ENCODE measurements at places on chromosomes 3 and 15.

DNA sequence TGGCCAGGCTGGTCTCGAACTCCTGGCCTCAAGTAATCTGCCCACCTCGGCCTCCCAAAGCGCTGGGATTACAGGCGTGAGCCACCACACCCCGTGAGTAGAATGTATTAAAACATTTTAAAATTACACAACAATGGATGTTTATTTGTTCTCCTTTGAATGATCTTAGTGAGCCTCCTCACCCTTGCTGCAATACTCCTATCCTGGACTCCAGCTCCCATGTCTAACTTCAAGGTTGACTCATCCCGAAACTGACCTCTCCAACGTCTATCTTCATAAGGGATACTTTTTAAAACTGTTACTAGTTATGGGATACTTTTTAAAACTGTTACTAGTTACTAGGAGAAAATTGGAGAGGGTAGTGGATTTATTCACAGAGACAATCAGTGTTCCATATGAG, 17.8 kb upstream of the RHCG start:
- no peak for DNase-seq

- no peak for DNase-seq
Observed at GRCh38 chr15:43702174-43702573, 8.5 kb downstream of the CKMT1A start.

DNA sequence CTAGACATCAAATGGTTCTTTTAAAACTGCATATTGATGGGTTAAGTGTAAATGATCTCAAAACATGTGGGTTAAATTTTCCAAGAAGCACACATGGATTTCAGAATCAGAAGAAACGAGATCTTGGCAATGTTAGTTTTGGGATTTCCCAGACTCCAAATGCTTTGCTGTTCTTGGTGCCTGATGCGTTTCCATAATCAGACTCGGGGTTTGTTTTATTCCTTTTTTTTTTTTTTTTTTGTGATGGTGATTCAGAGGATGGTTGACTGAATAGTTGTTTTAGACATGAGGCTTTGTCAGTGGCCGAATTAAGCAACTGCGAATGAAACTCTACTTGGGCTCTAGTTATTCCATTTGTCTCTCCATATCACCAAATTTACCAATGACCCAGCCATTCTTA, 52.2 kb upstream of the FAM98B start:
- no peak for DNase-seq

DNA sequence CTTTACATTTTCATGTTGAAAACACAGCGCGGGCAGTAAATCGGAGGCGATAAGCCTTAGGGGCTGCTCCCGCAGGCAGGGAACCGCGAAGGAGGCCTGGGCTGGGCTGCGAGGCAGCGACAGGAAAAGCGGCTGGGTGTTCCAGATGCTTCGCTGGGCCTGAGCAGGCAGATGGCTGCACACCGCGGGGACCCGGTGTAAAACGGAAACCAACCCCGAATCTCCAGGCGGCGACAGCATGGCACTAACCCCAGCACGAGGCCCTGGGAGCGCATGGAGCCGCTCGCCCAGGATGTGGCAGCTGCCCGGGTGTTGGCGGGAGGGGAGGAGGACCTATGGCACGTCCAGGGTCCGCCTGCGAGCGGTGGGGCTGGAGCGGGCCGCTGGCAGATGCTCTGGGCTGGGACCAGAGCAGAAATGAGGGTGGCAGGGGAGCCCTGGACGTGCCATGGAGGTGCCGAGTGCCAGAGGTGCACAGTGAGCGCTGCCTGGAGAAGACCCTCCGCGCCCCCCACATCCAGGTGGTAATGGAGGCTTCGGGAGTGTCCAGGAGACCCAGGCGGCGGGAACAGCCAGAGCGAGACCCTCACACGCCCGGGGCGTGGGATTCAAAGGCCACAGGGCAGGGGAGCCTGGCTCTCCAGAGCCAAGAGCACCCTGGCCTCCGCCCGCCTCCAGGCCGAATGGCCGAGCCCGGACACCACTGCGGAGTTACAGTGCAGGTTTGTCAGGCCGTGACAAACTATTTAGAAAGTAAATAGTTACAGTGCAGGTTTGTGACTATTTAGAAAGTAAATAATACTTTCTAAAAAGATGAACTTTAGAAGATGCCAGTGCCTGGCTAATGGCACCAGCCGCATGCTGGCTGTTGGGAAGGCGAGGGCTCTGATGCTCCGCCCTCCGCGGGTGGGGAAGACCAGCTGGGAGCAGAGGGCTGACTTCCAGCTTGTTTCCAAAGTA, 293.6 kb downstream of the OCA2 start:
- no peak for DNase-seq

DNA sequence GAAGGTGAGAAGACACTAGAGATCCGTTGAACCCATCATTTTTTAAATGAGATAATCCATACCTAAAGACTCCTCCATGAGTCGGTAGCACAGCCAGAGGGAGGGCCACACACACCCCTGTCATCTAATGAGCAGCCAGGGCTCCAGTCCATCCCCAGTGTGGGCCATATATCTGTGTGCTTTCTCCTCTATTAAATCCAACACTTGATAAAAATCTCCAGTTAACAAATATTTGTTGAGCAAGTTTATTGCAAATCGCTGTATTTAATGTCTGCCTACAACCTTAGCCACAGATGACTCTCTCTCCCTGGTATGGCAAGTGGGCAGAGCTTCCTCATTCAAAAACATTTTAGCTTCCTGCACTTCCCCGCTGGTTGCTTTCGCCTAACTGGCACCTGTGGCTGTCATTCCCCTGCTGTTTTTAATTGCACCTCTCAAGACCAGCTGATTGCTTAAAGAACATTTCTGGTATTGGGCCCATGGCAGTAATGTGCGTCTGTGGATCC, 82.8 kb downstream of the SMAD3 start:
- peak; percentile 86 for DNase-seq
